ENCODE measurements at places on chromosomes 1 and 21. TPM values are rescaled to one million over a fixed set of nuclear protein-coding genes. Genes with fewer than 3 reads are reported as not detected.

S100A3 gene
- 2.4 TPM for total RNA-seq

ALPL gene
- 1.4 TPM for total RNA-seq

PDC gene
- 0.29 TPM for total RNA-seq

GPR25 gene
- not detected for total RNA-seq
